ENCODE measurements at places on chromosomes 2 and 18. TPM values are rescaled to one million over a fixed set of nuclear protein-coding genes. Genes with fewer than 3 reads are reported as not detected.

DYSF gene
- total RNA-seq = 12.8 TPM

GRCh38 chr2:104077573-104077972 lies 776.3 kb upstream of the POU3F3 start:
- DNase-seq = no peak

DNA sequence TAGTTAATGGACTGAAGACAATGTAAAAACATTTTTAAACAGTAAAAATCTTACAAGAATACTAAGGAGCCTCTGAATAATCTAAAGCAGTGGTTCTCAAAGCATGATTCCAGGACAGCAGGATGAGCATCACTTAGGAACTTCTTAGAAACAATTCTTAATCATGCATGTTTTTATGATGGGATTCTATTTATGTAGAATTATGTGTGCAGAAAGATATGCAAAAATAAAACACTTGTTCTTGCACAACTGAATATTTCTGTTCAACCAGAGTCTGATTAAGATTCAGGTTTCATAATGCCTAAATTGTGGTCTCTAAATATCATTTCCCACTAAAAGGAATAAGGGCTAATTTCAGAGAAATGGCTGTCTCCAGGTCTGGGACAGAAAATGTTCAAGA lies 69.2 kb upstream of the MTIF2 start:
- no peak for DNase-seq

- no peak for DNase-seq
These were observed 16.3 kb downstream of the ST6GAL2 start for GRCh38 chr2:106869512-106870275.

- DNase-seq = no peak
These were observed 8.7 kb downstream of the NETO1 start for GRCh38 chr18:72859088-72859487.

DNA sequence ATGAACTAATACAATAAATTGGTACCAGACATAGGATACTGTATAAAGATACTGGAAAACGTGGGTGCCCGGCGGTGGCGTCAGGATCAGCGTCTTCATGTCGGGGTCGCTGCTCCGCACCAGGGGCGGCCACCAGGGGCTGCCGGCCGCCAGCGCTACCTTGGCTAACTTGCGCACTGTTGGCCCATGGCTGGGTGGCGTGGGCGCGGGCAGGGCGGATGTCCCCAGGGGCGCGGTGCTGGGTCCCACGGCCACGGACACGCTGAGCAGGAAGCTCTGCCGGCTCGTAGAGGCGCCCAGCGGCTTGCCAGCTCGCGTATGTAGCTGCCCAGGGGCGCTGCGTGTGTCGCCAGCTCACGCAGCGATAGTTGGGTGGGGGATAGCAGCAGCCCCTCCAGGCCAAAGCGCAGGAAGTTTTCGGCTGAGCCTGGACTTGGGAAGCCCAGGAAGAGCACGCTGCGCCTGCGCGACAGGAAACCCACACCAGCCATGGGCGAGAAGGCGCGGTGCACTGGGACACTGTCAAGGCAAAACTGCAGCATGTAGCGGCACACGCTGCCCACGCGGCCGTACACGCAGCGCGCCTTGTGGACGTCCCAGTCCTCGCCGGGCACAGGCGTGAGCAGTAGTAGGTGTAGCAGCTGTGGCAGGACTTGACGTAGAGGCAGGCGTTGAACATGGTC lies 299.9 kb downstream of the CCDC74A start:
- DNase-seq = no peak

DNA sequence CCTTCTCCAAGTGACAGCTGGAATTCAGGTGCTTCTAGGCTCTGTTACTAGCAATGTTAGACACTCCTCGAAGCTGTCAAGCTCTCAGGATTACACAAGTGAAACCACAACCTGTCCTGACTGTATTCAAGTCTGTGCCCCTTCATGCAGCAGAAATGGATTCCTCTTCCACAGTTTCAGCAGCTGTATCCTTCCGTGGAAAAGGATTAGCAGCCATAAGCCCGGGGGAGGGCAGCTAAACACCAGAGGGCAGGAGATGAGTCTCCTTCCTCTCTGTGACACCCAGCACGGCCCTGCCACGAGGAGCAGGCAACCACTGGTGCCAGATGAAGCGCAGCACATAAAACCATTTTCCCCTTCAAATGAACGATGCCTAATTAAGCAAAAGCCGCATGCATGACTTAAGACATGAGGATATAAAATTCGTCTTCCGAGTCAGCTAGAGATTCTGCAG lies 1.2 kb downstream of the ST3GAL5 start:
- DNase-seq = peak; percentile 53

KDM3A gene
- 87.4 TPM for total RNA-seq

Data from mucosa of gallbladder (tissue), 1 donor.